IPS DF 19.7 (cell line): ENCODE measurements at places on chromosomes 6 and 20.

- DNase-seq, result no peak
Measured at GRCh38 chr20:57672164-57672563, 37.7 kb downstream of the PMEPA1 start.

DNA sequence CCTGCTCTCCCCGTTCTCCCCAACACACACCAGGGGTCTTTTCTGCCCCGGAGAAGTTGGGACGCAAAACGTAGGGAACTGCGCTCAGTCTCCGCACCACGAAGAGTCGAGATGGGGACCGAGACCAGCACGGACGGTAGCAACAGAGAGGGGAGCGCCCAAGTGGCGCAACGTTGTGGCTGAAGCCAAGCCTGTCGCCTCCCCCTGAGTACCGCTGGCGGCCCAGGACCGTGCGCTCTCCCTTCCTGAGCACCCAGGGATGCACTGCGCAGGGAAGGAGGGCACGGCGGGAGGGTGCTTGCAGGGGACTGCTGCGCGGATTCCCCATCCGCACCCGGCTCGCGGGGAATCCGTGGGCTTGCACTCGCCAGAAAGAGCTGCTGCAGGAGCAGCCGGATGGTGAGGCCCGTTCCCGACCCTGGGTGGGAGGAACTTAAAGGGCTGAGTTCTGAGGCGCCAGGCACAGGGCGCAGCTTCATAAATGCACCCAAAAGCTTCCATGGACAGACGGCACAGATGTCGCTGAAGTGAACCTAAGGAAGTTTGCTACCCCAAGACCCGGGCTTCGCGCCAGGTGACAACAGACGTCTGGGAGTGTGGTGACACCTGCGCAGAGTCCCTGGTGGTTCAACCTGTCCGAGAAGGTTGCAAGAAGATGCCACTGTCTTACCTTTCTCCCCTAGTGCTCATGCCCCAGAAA is 178.7 kb downstream of the TBXT start:
- DNase-seq, result no peak

DNA sequence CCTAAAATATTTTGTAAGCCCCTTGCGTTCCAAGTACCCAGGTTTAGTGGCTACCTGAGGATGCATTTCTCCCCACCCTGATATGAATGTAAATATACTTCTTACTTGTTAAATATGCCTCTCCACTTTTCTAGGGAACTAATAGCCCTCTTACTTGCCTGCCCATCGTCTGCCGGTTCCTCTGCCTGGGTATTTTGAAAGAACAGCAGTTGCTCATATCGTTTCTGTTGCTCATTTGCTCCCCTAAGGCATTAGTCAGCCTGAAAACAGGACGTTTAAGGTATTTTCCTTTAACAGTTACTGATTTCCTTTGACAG is 141.3 kb upstream of the CARMIL1 start:
- DNase-seq, result no peak

GRCh38 chr20:62929051-62929538 is 2.8 kb upstream of the DIDO1 start:
- peak; percentile 78 for DNase-seq

DNA sequence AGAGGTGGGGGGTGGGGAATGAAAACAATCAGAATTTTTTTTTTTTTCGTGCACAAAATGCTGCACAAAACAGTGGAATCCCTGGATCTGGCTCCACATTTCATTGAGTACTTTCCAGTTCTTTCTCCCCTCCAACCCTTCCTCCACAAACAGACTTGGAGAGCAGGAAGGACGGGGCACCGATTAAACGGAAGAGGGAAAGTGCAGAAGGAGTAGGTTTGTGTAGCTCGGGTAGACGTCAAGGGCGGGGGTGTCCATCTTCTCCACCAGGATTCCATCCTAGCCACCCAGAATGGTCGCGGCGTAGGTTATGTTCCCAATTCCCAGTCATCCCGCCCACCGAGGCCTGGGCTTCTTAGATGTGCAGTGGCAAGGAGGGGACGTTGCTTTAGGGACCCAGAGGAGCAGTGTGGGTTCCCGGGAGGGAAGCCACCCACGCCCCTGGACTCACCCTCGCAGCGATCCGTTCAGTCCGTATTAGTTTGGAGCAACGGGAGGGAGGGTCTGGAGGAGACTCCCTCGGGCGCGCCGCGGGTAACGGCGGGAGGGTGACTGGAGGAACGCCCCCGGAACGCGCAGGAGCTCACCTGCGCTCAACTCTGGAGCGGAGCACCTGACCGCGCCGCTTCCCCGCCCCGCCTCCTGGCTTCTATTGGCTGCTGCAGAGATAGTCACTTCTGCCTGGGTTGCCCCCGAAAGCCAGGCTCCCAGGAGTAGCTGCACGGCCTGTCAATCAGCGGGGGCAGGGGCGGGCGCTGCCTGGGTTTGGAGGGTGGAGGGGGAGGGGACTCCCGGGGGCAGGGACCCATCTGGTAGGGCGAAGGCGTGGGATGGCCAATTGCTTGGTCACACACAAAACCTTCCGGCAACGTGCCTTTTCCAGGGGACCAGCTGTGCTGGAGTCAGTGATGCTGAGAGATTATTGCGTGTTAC is at the start of gene ENPP5:
ENPP5 (minus strand) TSS at position 624 of the 933 bp plus-strand sequence. CDS start 2,718 bp downstream, outside the sequence.
- DNase-seq, result peak; percentile 82

DNA sequence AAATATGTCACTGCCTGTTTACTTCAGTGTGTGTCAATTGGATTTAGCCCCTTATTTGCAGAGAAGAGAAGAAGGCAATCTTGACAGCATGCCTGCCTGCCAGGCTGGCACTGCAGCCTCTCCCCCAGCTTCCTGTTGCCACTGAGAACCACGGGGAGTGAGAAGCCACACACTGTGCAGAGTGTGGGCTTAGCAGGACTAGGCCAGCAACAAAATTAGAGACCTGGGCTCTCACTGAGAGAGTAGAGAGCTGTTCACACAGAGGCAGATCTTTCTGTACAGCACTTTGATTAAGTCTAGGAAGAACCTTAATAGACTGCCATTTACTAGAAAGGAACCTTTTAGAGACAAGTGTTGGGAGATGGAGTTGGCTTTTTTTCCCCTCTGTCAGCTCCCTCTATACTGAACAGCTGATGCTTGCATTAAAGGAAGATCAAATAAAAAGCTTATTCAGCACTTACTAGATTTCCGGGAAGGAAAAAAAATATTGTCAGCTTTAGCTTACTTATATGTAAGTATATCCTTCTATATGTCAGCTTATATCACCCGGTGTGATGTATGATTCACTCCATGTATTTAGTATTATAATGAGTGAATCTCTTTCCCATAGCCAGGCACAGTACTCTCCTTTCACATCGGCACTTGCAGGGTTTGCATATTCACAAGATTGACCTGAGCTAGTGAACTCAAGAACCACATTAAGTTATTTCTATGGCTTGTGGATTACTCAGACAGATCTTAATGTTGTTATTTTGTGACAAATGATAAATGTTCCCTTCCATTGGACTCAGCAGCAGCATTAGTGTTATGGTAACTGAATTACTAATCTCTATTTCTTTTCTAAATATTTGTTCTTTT is 851.0 kb upstream of the EPHA7 start:
- DNase-seq, result no peak

- DNase-seq, result no peak
Measured at GRCh38 chr20:3559231-3559630, 88.4 kb downstream of the ATRN start.

DNA sequence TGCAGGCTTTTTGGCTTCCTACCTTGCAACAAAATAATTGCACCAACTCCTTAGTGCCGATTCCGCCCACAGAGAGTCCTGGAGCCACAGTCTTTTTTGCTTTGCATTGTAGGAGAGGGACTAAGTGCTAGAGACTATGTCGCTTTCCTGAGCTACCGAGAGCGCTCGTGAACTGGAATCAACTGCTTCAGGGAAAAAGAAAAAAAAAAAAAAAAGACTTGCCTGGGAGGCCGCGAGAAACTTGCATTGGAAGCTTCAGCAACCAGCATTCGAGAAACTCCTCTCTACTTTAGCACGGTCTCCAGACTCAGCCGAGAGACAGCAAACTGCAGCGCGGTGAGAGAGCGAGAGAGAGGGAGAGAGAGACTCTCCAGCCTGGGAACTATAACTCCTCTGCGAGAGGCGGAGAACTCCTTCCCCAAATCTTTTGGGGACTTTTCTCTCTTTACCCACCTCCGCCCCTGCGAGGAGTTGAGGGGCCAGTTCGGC is 420 bp downstream of the SOX4 start:
- DNase-seq, result no peak

- no peak for DNase-seq
Measured at GRCh38 chr6:162467679-162468078, 259.9 kb downstream of the PRKN start.

GRCh38 chr6:84653027-84653551 is 111.3 kb downstream of the TBX18 start:
- DNase-seq, result no peak

- no peak for DNase-seq
Measured at GRCh38 chr6:155442562-155442961, 13.1 kb downstream of the NOX3 start.

- no peak for DNase-seq
Measured at GRCh38 chr6:113629975-113630737, 227.0 kb upstream of the MARCKS start.

DNA sequence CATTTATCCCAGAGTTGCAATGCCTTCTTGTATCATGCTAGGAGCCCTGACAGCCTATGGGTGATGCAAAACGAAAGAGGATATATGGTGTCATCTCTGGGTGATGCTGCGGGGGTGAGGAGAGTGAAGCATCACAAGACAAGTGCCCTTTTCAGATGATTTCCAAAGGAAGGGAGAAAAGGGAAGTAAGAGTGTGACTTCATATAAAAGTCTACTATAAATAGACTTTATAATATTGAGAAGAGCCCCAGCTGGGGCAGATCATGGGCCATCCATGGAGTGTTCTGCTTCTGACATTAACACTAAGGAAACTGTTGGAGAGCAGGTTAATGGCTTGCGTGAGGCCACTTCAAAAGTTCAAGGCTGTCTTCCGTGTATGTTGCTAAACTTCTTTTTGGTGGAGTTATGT is 4.4 kb downstream of the CD83 start:
- no peak for DNase-seq

GRCh38 chr6:14964556-14965270 is 281.2 kb upstream of the JARID2 start:
- DNase-seq, result no peak

GRCh38 chr20:6708010-6708409 is 59.5 kb upstream of the BMP2 start:
- DNase-seq, result no peak

DNA sequence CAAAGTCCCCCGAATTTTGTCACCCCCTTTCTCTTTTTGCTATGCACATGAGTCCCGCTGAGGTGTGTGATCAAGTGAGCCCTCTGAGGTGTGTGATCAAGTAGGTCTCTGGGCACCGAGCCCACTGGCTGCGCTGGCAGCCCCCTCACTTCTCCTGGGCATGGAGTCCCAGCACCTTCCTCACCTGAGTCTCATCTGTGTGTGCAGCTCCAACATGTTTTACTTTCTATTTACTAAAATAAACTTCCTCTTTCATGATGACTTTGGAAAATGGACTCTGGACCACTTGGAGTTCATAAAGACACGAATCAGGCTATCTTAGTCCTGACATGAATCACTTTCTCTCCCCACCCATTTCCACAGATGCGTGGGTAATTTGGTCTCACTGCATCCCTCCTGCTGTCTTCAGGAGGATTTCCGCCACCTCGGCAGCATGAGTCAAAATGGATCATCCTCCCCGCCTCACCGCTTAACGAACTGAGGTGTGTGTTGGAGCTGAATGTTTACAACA is 39.8 kb downstream of the PRDM1 start:
- no peak for DNase-seq

DNA sequence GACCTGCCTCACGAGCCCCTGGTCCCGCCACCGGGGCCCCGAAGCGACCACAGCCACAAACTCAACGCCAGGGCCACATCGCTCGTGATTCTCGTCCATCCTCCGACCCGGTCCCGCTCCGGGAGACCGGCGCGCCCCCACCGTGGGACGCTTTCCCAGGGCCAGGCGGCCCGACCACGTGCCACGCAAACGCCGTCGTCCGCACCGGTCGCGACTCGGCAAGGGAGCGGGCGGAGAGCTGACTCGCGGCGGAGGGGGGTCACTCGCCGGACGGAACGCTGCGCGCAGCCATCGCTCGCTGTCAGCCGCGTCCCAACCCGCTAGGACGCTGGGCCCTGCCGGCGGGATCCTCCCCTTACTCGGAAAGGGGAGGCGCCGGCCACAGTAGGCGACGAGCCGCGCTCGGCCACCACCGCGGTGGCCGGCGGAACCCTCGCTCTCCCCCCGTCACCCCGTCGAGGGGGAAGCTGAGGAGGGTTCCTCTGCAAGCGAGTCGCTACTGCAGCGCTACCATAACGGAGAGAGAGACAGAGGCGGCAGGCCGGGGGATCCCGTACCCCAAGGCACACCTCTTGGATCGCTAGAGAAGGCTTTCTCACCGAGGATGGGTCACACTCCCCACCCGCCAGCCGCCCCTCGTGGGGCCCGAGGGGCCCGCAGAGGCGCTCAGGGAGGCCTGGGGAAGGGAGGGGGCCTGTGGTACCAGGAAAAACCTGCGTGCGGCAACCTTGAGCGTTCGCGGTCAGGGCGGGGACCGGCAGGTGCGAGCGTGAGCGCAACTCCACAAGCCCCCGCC is 511.8 kb upstream of the ZNF337 start:
- DNase-seq, result peak; percentile 25

GRCh38 chr6:24876499-24877465 is 59.0 kb downstream of the RIPOR2 start:
- DNase-seq, result peak; percentile 92

GRCh38 chr6:130379223-130379622 is 13.4 kb downstream of the TMEM200A start:
- DNase-seq, result no peak

DNA sequence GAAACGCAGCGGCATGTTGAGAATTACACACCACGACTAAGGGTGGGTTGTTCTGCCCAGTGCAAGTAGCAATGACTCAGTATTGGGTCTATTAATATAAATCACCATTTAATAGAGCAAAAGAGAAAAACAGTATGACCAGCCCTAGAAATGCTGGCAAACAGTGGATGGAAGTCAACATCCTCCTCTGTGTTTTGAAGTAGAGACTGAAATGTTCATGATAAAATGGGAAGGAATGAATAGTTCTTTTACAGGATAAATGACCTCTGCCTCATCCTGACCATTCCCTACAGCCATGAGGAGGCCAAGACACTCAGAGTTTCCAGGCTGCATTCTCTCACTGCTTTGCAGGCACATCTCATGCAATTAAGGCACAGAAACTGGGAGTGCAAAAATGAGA is 111.8 kb downstream of the PSMB1 start:
- no peak for DNase-seq

DNA sequence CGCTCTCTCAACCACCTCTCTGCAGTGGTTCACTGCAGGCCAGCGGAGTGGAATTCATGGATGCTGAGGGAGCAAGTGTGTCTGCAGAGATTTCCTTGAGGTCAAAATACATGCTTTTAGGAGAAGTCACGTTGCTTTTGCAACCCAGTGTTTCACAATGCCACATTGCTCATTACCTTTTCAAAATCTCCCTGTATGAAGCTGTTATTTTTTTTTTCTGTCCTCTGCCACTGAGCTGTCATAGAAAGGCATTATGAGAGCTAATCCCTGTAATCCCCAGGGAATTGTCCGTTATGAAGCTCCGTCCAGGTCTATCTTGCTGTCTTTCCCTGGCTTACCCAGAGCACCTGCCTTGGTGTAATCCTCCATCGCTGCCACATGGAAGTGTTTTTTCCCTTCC is 60.5 kb upstream of the SLC22A23 start:
- DNase-seq, result no peak

DNA sequence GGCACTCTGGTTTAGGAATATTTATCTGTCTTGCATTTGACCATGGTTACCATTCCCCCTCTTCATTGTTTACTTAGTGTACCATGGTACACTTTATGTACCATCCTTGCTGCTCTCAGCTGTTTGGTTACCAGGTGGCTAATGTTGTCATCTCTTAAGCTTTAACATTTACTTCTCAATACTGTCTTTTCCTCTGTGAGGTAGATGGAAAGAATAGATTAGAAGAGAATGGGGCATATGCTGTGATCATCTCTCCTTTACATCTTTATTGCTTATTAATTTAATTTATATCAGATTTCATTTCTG is 109.2 kb downstream of the NCOA3 start:
- no peak for DNase-seq
